T-helper 9 cell (primary cell): ENCODE measurements at places on chromosomes 3 and 15.

- no peak for DNase-seq
Observed at GRCh38 chr15:71809346-71809745, 1.0 kb upstream of the NR2E3 start.

- no peak for DNase-seq
Observed at GRCh38 chr3:150114873-150115540, 144.3 kb upstream of the PFN2 start.

DNA sequence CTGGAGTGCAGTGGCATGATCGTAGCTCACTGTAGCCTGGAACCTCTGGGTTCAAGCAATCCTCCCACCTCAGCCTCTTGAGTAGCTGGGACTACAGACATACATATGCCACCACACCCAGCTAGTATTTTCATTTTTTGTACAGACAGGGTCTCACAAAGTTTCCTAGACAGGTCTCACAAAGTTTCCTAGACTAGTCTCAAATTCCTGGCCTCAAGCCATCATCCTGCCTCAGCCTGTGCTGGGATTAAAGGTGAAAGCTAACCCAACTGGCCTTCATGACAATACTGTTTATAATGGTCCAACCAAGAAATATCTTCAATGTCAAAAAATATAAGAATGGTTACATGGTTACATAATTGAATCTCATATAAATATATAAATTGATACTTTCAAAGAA, 24.0 kb downstream of the GPR176 start:
- no peak for DNase-seq

DNA sequence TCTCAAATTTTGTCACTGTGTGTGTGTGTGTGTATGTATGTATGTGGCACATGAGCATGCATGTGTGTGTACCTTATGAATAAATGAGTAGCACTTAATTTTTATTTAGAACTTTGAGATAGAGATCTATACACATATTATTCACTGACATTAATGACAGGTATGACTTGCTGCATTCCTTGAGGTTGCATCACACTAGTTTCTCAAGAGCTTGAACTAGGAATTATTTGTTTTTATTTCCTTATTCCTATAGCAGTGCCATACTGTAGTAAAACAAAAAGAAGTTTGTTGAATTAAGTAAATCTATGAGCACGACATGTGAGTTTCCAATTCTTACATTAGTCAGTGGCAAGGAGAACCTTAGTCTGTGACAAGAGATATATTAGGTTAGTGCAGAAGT, 943.9 kb downstream of the ROBO1 start:
- DNase-seq, result no peak

DNA sequence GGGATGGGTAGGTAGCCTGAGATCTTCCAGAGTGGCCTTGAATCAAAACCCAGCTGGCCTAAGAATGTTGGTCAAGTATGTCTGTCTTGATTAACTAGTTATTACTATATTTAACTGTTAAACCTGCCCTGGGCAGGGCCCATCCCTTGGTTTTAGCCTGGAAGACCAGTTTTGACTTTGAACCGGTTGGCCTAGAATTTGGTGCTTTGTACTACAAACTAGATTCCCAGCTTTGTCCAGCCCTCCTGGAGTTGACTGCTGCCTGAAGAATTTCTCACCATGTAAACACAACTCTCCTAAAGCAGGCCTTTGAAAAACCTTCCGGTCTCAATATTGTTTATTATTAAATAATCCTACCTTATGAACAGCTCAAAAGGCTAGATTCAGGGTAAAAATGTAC, 16.0 kb downstream of the C15orf62 start:
- DNase-seq, result no peak

GRCh38 chr3:50132421-50133282, 22.5 kb upstream of the SEMA3F start:
- DNase-seq, result no peak

DNA sequence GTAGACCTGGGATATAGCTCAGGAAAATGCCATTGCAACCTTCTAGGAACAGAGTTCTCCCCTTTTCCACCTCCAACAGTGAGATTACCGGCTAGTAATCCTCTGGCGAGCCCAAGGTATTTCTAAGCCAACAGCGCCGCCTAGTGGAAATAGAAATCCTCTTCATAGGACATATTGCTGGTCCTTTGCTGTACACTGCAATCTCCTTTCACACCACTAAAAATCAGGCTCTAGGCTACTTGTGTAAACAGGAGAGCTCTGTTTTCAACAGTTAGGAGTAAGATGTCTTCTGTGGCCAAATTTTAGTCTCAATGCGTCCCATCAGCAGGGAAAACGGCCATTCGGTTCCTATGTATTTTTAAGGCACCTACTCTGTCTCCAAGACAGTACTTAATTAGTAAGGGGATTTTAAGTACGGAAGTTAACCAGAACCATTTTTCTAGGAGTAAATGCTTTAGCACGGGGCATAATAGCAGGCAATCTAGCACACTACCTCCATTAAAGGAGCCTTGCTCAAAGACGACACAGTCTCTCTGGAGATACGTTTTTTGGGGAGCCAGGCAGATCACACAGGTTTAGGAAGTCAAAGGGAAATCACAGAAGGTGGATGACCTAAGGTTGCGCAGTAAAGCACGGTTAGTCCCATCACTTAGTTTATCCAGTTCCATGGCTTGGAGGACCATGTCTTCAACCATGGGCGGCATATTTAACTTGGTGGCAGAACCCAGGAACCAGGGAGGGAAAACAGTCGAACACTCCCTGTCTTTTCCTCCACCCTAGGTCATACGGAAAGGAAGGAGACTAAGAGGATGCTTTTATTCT, 43.8 kb downstream of the NCEH1 start:
- peak; percentile 77 for DNase-seq

- no peak for DNase-seq
Observed at GRCh38 chr15:66883284-66883911, 181.4 kb downstream of the SMAD6 start.

DNA sequence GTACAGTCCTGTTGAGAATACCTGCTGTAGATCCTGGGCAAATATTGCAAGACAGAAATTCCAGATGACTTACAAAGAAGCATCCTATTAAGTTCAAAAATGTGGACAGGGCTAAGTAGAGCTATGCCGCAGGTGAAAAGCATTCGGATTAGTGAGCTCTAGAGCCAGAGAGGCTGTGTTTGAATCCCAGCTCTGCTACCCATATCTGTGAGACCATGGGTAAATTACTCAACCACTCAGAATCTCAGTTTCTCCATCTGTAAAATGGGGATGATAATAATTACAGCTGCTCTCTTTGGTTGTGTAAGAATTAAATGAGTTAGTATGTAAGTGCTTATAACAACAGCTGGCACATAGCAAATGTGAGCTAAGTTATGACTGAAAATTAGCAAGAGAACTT, 3.9 kb downstream of the ADAMTS7 start:
- DNase-seq, result no peak

- no peak for DNase-seq
Observed at GRCh38 chr15:27317736-27318135, 346.8 kb downstream of the GABRG3 start.

- no peak for DNase-seq
Observed at GRCh38 chr3:193737191-193737751, 144.3 kb downstream of the OPA1 start.

- no peak for DNase-seq
Observed at GRCh38 chr3:74832925-74833324, 218.5 kb upstream of the CNTN3 start.

GRCh38 chr3:64238971-64239667, 13.9 kb upstream of the PRICKLE2 start:
- no peak for DNase-seq

- DNase-seq, result no peak
Observed at GRCh38 chr3:56291244-56291680, 177.0 kb downstream of the ERC2 start.

DNA sequence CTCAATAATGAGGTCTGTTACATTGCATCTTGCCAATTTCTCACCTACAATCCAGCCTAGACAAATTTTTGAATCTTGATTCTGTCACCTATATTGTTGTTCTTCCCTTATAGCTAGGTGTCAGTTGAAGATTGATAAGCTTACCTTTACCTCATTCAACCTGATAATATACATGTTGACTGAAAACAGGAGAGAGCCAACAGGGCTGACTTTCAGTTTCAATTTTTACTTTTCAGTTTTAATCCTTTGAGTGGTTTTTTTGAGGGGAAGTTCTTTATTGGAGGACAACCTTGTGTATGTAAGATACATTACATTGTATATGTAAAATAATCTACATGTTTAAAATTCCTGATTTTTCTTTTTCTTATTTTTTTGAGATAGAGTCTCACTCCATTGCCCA, 5.8 kb downstream of the ATP13A5 start:
- DNase-seq, result no peak

DNA sequence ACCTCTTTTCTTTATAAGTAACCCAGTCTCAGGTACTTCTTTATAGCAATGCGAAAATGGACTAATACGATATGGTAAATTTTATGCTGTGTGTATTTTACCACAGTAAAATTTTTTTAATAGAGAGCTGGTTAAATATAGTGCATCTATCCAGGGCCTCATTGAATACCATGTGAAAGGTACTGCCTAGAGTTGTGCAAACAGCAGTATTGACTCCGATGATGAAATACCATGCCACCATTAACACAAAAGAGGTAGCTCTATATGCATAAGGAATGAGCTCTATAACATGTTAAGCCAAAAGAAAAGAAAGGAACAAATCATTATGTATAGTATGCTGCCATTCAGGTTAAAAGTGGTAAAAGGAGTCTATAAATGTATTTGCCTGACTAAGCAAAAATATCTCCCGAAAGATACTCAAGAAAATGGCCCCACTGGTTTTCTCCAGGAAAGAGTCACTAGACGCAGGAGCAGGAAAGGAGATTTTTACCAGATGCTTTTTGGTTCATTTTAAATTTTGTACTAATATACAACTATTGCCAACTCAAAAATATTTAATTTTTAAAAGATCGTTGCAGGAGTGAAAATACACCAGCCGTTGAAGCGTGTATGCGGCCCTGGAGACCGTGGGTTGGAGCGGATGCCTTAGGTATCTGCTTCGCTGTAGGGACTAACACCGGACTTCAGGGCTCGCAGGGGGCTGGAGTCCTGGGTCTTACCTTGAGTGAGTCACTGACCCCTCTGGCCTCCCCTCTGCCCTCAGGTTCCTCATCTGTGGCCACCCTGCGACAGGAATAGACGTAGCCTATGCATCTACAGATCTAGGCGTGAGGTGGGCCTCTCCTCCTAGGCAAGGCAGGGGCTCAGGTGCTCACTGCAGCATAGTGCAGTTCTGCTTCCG, 120.1 kb downstream of the CHSY1 start:
- DNase-seq, result no peak

DNA sequence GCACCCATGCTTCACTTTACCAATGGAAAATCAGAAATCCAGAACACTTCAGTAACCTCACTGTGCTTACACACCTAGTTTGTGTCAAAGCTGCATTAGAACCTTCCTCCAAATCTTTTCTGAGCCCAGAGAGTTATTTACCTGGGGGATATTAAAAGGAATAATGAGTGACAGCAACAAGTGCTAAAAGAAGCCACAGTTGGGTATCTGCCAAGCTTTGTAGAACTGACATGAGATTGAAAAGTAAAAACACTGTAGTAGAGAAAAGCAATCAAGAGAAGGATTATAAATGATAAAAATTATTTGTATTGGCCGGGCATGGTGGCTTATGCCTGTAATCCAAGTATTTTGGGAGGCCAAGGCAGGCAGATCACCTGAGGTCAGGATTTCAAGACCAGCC, 8.8 kb upstream of the TBC1D23 start:
- DNase-seq, result no peak

DNA sequence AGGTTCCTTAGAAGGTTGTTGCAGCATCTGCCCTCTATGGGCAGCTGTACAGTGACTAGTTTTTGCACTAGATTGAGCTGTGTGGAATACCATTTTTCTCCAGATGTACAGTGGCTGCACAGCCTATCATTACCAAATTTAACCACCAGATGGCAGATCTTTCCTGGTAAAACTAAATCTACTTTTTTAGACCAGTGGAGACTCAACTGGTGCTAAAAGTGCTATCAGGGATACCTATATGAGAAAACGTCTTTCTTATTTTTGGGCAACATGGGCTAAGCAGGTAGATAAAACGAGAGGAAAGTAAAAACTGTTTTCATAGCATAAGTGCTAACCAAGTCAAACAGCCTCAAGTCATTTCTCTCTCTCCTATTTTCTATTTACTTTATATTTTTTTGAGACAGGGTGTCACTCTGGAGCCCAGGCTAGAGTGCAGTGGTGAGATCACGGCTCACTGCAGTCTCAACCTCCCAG, 21.2 kb downstream of the IGSF10 start:
- no peak for DNase-seq

DNA sequence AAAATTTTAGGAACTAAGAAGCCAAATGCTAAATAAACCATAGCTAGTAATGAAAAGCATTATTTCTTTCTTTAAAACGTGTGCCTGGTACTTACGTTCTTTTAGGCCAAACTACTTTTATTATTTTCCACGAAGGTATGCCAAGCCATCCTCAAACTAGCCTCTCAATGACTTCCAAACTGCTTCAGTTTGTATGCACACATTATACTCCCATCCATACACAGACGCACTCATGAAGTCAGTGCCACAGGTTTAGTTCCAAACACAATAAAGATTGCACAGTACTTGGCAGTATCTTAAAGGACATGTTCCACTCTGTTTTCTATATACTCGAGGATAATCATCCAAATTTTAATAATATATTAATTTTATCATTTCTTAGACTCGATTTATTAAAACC, 609.2 kb upstream of the ZNF385D start:
- no peak for DNase-seq

GRCh38 chr3:31724116-31724515, 191.4 kb downstream of the STT3B start:
- no peak for DNase-seq

GRCh38 chr15:60704717-60705116, 225.8 kb upstream of the ICE2 start:
- DNase-seq, result no peak

GRCh38 chr3:189789432-189789831, 158.2 kb downstream of the TP63 start:
- no peak for DNase-seq

DNA sequence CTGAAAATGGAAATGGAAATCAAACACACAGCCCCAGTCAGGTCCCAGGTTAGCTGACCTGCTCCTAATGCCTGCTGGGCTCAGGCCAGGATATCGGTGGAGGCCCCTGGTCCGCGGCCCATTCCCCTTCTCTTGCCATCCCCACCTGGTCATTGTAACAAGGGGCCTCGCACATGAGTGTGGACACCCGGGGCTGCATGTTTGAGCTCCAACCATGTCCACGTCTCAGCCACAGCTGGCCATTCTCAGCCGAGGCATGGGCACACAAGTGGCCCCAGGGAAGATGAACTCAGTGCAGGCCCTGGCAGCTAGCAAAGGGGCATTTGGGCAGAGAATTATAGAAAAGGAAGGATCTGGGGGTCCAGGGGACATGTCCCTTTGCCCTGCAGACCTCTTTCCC, 41.7 kb downstream of the FAM174B start:
- no peak for DNase-seq

DNA sequence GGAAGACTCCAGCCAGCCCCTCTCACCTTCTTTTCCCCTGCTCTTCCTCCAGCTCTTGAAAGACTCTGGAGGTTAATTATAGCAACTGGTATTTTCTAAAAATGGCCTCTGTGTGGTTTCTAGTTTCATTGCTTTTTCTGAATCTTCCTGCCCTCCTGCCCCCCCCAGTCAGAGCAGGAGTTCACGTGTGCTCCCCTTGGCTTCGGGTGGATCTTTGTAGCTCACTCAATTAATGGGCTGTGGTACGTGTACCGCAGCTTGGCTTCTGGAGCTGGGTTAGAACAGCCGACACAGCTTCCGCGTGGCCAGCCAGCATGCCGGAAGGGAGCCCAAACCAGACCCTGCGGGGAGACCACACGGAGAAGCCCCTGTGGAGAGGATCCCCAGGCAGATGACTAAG, 31.5 kb downstream of the TM2D3 start:
- no peak for DNase-seq
